ENCODE measurements at places on chromosomes 2 and 18. TPM values are rescaled to one million over a fixed set of nuclear protein-coding genes. Genes with fewer than 3 reads are reported as not detected.

DNA sequence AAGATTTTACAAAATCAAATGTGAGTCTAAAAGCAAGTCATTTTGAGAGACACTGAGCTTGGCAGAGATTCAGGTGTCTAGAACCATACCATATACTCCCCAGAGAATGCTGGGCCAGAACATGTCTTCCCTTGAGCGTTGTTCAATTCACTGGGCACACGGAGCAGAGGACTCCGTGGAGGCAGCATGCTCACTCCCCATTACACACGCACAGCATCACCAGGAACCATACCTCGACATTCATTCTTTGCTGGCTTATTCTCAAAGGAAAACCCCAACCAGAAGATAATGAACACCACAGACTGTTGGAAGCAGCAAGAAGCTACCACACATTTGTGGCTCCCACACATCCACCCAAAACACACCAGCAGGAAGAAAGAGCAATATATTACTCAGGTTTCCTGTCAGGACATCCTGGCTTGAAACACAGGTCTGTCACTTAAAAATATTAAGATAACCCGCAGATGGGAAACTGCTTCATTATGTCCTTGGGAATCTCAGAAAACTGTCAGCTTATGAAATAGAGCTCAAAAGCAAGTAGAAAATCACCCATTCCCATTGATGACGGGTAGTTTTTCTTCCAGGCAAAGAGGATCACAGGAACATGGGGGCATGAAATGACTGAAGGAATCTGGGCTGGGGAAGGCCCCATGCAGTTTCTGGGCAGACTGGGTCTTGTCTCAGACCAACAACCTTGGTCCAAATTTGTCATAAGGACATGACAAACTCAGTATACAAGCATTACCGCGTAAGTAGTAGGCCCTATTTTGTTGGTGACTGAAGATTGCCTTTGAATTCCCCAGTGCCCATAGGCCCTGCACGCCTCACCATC is 46.4 kb downstream of the PCBP1 start:
- DNase-seq: no peak

GRCh38 chr2:163652751-163653150 is 83.1 kb downstream of the FIGN start:
- no peak for DNase-seq

GRCh38 chr2:106098081-106098480 is 96.0 kb downstream of the UXS1 start:
- peak; percentile 31 for DNase-seq

- DNase-seq: no peak
These were observed 21.5 kb upstream of the PDE1A start for GRCh38 chr2:182448371-182448770.

DNA sequence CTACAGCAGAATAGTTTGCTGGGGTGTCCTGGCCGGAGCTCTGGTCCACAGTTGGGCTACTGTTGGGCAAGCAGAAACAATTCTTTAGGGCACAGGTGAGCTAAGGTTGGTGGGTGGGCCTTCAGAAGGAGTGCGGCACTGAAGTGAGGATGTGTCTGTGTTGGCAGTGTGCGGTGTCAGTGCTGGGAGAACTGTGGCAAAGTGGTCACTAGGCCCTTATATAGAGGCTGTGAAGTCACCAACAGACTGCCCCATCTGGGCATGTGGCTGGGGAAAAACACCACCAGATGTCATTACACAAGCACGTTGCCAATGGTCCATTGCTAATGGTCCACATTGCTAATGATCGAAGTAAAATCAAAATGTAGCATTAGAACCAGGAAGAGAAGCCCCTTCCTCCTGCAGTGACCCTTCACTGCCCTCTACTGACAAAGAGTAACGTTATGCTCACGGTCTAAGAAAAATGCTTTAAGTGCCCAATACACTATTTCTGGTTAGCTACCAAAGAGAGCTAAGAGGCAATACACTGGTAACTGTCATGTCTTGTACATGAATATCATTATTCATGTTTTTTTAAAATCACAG is 21.3 kb downstream of the SCN1A start:
- peak; percentile 15 for DNase-seq

DNA sequence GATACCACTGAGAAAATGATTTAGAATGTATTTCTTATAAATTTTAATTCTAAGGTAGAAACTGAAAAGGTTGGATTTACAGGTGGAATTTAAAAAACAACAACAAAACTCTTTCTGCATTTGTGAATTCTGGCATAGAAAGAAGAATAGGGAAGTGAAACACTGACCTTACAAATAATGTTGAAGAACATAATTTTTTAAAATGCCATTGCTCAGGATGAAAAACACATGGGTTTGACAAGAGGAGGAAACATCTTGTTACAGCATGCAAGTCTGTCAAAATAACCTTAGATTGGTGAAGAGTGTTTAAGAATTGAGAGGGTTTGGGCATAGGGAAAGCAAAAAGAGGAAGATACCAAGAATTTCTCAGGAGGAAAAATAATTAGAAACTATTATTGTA is 184.3 kb downstream of the UBE2E3 start:
- DNase-seq: no peak

- no peak for DNase-seq
These were observed 5.7 kb downstream of the TCF23 start for GRCh38 chr2:27154488-27154887.

DNA sequence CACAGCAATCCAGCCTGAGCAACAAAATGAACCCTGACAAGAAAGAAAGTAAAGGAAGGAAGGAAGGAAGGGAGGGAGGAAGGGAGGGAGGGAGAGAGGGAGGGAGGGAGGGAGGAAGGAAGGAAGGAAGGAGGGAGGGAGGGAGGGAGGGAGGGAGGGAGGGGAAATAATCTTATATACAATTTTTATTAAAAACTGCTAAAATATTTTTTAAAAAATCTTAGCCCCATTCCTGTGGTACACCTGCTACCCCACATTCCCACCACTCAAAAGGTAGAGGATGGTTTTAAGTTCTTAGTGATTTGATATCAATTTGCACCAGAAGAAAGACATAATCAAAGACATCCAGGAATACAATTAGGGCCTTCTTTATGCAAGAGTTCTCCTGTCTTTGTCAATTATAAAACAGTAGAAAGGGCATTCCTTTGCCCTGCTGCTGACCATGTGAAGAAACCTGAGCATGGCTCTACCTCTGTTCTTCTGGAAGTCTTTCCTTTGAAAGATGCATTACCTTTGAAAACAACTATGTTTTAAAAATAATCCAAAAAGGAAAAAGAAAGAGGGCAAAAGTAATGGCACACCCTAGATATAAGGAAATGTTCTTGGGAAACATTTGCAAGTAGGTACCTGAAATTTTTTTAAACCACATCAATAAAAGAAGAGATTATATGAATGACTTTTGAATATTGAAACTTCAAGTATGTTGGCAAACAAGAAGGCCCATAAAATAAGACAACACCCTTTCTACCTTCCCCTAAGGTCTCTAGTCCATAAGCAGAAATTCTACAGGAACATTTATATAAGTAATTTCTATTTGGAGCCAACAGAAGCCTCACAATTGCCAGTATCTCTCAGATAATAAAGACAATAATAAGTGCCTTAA is 33.7 kb upstream of the ACVR2A start:
- DNase-seq: no peak

DNA sequence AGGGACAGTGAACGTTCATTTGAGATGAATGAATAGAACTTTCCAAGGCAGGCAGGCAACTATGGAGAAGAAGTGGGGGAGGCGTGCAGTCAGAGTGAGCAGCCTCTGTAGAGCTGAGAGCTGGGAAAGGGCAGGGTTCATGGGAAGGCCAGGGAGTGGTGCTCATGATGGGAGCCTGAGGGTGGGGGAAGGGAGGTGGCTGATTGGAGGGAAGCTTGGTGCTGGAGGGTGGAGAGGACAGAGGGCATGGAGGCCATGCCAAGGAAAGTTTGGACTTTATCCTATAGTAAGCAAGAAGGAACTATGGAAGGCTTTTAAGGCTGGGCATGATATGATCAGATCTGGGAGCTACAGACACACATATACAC is 47.6 kb upstream of the LGALSL start:
- no peak for DNase-seq

DNA sequence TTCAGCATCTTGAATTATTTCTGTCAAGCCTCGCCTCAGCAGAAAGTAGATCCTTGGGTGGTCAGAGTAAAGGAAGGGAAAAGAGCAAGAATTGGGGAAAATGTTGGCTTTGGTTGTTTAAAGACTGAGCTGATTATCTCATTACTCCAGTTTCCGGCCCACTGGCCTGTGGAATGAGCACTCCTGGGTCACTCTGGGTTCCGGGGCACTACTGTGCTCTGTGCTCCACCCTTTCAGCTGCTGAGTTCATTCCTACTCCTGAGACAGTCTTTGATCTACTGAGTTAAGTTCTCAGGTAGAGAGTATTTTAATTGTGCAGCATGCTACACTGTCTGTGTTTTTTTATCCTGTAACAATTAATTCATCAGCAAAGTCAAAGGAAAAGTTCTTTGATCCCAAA is 427.7 kb downstream of the CDH2 start:
- DNase-seq: no peak

DNA sequence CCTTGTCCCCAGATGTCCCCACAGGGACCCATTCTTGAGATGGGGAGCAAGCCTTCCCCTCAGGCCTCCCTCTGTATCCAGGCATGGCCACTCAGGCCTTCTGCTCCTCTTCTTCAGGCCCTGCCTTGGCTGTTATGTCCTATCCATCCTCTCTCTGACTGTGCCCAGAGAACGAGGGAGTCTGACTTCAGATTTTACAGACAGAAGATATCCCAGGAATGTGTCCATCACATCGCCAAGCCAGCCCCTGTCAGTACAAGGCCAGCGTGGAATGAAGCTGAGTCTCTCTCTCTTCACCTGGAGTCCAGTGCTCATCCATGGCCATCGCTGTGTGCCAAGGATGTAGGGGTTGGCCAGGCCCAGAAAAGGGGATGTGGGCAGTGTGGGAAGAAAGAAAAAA is 57.6 kb downstream of the SDC1 start:
- DNase-seq: no peak

- DNase-seq: no peak
These were observed 564 bp downstream of the GCC2 start for GRCh38 chr2:108449410-108450130.

- DNase-seq: no peak
These were observed 41.6 kb downstream of the RBBP8 start for GRCh38 chr18:22974707-22975106.

The ORMDL1 gene
- total RNA-seq: 60.7 TPM

The KCNE4 gene
- 0.46 TPM for total RNA-seq

The SMYD1 gene
- total RNA-seq: not detected

The GAD1 gene
- total RNA-seq: 129 TPM

The MBP gene
- 9.7 TPM for total RNA-seq

The RAB3GAP1 gene
- 28.0 TPM for total RNA-seq

The NTSR2 gene
- not detected for total RNA-seq
